ENCODE measurements at places on chromosomes 12 and 14. TPM values are rescaled to one million over a fixed set of nuclear protein-coding genes. Genes with fewer than 3 reads are reported as not detected.

The SLC25A47 gene
- polyA plus RNA-seq = not detected

The FLVCR2 gene
- polyA plus RNA-seq = 3.6 TPM

The ENDOU gene
- not detected for polyA plus RNA-seq

The EPYC gene
- polyA plus RNA-seq = not detected

The SOX5 gene
- 0.60 TPM for polyA plus RNA-seq

The LRRC10 gene
- polyA plus RNA-seq = under 0.01 TPM

The AKAP5 gene
- polyA plus RNA-seq = 4.4 TPM

The SIX4 gene
- not detected for polyA plus RNA-seq

The ST8SIA1 gene
- 1.2 TPM for polyA plus RNA-seq

Measured in sigmoid colon (tissue), 7 donors.